Hypothalamus (tissue), 51 donors: ENCODE measurements at places on chromosomes 3 and 15.

DNA sequence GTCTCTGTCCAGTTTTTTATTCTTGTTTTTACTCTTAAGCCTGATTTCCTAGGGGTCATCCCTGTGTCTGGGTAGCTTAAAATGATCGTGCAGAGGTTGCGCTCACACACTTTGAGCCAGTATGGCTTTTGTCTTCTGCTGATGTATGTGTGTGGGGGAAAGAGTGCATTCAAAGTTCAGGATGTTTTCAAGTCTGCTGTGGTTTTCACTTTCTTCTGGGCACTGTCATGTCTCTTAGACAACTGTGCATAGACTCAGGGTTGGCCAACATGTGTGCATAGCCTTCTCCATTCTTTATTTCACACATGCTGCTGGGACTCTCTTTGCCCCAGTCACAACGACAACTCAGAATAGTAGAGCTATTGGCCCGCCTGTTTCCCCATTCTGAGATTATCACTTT lies 139.1 kb downstream of the WNT7A start:
- no peak for DNase-seq

GRCh38 chr3:184968115-184968514 lies 156.1 kb downstream of the VPS8 start:
- no peak for DNase-seq

GRCh38 chr3:103025880-103026279 lies 591.1 kb downstream of the ZPLD1 start:
- no peak for DNase-seq

GRCh38 chr15:65085990-65086679 lies 9.6 kb downstream of the KBTBD13 start:
- DNase-seq, result no peak

- DNase-seq, result peak; percentile 74
These were observed at the start of gene TJP1 for GRCh38 chr15:29822100-29822683. Gene TJP1, minus strand, starts transcription at chr15:29822468. Its CDS starts 440 bp downstream, at chr15:29822028.

- peak; percentile 76 for DNase-seq
These were observed 238.8 kb downstream of the OPA1 start for GRCh38 chr3:193831495-193832455.

- DNase-seq, result no peak
These were observed 272.4 kb downstream of the THRB start for GRCh38 chr3:24222165-24222805.

- DNase-seq, result no peak
These were observed 5.4 kb downstream of the LEO1 start for GRCh38 chr15:51966192-51966591.

GRCh38 chr3:187773233-187774184 lies 28.2 kb upstream of the BCL6 start:
- no peak for DNase-seq
